ENCODE measurements at places on chromosomes 12 and 14.

GRCh38 chr12:64016521-64016920, 172.0 kb downstream of the SRGAP1 start:
- DNase-seq = no peak

GRCh38 chr14:90235179-90235976, 21.0 kb upstream of the PSMC1 start:
- DNase-seq = peak; percentile 40

DNA sequence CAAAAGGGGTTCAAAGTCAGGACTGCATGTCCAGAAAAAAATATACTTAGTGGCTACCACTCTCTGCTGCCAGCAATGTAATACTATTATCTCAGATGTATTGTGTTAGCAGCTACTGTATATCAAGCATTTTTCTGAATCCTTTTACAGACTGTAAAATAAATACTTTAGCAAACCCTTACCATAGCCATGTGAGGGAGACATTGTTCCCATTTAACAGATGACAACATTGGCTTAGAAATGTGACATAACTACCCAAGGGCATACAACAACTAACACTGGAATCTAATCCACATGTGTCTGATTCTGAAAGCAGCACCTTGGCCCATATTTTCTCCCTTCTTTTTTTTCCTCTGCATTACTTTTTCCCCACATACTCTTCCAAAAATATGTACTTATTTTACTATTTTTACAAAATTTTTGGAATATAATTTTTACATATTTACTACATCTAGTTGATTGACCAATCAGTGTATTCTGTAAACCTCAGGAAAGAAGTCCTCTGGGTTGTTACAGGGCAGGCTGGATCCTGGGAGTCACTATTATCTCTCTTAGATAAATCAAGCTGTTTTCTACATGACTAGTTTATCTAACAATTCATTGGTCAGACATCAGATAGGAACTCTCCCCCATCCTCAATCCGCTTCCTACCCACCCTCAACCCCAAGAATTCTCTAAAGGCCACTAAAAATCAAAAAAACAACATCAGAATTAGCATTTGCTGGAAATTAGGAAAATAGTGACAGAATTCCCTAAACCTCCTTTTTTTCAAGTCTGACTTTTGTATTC, 154.1 kb downstream of the BTG1 start:
- no peak for DNase-seq

GRCh38 chr12:13099844-13100604, 3.4 kb downstream of the GSG1 start:
- no peak for DNase-seq

DNA sequence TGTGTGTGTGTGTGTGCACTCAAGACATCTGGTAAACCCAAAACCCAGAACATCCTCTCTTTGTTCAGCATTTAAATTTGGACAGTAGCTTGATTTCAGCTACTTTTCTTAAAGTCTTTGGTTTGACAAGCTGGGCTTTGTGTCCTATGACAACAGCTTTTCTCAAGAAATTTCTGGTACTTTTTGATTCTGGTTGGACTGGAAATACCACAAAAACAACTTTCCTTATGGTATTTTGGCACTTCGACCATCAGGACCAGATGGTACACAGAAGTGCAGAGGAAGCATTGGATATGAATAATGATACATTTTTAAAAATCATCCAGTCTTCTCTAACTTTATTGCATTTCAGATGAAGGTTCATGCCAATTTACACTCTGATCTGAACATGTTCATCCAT, 286.6 kb upstream of the FLRT2 start:
- no peak for DNase-seq

DNA sequence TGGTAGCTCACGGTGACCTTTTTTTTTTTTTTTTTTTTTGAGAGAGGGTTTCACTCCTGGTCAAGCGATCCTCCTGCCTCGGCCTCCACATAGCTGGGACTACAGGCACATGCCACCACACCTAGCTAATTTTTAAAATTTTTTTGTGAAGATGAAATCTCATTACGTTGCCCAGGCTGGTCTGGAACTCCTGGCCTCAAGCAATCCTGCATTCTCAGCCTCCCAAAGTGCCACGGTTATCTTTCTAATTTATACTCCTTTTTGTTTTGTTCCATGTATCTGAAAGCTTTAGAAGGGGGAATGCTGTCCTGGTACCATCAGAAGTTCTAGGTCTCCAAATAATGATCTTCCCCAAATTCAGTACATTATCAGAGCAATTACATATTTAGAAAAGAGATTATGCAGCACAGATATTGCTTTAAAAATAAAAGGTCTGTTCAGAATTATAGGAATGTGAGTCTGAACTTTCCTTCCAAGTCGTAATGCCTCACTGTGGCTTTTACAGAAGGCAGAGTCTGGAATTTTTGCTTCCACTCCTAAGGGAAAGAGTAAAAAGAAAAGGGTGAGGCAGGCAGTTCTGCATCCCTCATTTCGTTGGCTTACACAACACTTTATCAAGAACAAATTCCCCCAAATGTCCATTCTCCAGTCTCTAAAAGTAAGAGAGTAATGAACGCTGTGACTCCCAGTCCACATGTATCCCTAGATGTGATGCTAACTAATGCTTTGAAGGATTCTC, 73.0 kb downstream of the GCH1 start:
- DNase-seq = no peak

DNA sequence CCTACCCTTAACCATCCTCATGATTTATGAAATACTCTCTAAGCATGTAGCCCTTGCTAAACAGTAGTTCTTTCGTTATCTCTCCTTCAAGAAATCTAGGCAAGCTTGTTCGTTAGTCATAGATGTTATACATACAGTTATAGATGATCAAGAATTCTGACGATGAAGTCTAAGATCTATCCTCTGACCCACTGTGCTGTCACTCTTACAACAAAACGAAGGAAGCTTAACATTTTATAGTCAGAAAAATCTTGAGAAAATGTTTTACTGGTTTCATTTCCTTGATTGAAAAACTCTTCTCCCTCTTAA, 68.9 kb downstream of the SPPL3 start:
- no peak for DNase-seq

DNA sequence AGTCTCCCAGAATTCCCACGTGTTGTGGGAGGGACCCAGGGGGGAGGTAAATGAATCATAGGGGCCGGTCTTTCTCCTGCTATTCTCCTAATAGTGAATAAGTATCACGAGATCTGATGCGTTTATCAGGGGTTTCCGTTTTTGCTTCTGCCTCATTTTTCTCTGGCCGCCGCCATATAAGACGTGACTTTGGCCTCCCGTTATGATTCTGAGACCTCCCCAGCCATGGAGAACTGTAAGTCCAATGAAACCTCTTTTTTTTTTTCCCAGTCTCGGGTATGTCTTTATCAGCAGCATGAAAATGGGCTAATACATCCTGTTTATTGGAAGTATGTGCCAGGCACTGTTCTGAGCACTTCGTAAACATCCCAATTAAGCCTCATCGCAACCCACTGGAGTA, 788 bp downstream of the KRT72 start:
- no peak for DNase-seq

- no peak for DNase-seq
Measured at GRCh38 chr14:102225936-102226335, 79.0 kb downstream of the MOK start.

DNA sequence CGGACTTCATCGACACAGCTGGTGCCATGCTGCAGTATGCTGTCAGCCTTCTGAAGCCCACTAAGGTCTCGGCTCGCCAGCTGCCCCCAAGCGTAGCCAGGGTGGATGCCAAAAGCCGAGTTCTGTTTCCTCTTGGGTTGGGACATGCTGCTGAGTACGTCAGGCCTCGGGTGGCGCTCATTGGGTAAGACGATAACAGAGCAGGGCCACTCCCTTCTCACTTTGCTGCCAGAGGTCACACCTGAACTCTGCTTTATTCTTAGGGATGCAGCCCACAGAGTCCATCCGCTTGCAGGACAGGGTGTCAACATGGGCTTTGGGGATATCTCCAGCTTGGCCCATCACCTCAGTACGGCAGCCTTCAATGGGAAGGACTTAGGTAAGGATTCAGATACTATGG, 11.1 kb downstream of the COQ6 start:
- no peak for DNase-seq

- DNase-seq = no peak
Measured at GRCh38 chr14:22897357-22897756, 14.3 kb downstream of the REM2 start.

- DNase-seq = no peak
Measured at GRCh38 chr12:101799774-101800173, 31.0 kb downstream of the GNPTAB start.
